ENCODE measurements at places on chromosomes 3 and 15.

DNA sequence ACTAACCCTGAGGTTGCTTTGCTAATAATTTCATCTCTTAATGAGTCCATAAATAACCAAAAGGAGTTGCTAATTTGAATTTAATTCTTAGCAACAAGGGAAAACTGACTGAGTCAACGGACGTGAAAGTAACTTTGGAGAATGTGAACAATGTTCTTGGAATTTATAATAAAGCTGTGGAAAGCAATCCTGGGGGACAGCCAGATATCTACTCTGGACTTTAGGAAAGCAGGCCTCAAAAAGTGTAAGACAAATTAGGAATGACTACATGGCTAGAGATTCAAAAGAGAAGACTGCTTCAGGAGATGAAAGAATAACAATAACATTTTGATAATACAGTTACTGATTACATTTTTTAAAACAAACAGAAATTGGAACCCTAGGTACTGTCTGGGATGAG lies 318.4 kb upstream of the COL8A1 start:
- no peak for DNase-seq

DNA sequence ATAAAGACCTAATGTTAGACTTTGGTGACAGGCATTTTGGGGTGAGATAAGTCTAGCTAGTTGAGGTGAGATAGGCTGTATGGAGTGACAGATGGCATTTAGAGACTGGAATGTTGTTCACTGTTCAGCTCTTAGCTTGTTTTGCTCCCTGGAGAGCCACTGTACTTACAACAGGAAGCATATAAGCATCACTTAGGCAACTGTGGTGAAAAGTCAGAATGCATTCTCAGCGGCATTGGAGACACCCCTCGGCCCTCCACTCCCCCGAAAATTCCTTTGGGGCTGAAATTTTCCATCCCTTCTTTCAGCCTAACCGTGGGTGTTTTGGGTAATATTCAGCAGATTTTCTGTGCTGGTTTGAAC lies 73.4 kb downstream of the SLCO3A1 start:
- DNase-seq = no peak

GRCh38 chr3:4531478-4532025 lies 38.4 kb downstream of the ITPR1 start:
- DNase-seq = no peak

GRCh38 chr3:66830301-66830700 lies 167.8 kb upstream of the KBTBD8 start:
- no peak for DNase-seq
